ENCODE measurements at places on chromosomes 6 and 20.

GRCh38 chr20:18524646-18525045, 16.9 kb downstream of the SEC23B start:
- no peak for DNase-seq

- no peak for DNase-seq
Observed at GRCh38 chr6:90160013-90160412, 136.6 kb downstream of the BACH2 start.

- no peak for DNase-seq
Observed at GRCh38 chr6:15246217-15246665, 372 bp downstream of the JARID2 start.

- no peak for DNase-seq
Observed at GRCh38 chr6:156617941-156618340, 159.2 kb upstream of the ARID1B start.

- DNase-seq: no peak
Observed at GRCh38 chr6:163513570-163514166, 99.2 kb downstream of the QKI start.

DNA sequence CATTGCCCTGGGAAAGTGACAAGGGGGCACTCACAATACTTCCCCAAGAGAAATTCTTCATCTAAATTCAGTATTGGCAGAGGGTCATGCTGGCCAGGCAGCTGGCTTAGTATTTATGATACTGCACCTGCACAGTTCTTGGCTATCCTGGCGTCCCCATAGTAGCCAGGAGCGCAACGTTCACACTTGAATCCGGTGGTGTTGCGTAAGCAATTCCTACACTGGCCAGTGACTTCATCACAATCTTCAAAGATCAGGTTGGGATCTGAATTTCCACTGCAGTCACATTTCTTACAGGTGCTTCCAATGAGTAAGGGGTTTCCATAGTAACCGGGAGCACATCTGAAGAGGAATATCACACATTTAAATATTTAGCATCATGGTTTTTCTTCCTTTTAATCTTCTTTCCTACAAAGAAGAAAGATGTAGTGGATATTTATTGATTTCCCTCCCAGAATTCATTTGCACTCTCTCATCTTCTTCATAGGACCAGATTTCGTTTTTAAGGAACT, 62.8 kb downstream of the LAMA4 start:
- no peak for DNase-seq

- DNase-seq: no peak
Observed at GRCh38 chr20:481167-481566, 18.8 kb upstream of the TBC1D20 start.

GRCh38 chr6:55827818-55828522, 47.4 kb downstream of the BMP5 start:
- no peak for DNase-seq

GRCh38 chr6:168856914-168857313, 396.7 kb downstream of the THBS2 start:
- no peak for DNase-seq

- no peak for DNase-seq
Observed at GRCh38 chr6:14393910-14394309, 276.3 kb downstream of the CD83 start.
